ENCODE measurements at places on chromosomes 16 and 17. TPM values are rescaled to one million over a fixed set of nuclear protein-coding genes. Genes with fewer than 3 reads are reported as not detected.

DNA sequence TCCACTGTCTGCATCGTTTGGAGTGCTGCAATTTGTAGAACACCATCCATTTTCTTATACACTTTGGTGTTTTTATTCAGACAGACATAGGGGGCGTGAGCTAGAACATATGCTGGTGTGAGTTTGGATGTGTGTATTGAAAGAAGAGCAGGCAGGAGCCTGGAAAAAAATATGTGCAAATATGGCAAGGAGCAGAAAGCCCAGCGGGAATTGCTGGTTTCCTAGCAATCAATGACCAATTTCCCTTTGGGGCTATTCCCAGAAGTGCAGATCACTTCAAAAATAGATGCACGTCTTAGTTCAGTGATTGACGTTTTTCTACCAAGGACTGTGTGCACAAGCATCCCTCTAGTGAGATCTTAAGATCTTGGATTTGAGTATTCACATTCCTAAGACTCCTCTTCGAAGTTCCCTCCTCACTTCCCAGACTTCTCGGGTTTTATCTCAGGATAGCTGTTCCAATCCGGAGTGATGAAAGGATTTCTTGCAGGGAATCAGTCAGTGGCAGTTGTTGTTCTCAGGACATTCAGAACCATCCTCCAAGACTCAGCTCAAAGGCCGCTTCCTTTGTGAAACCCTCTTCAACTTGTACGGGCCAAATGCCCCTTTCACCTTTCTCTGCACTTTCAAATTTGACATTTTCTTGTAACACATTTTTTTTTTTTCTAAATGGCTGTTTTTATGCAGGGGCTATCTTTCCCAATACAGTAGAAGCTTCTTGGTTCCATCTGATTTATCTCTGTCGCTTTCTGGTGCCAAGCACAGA, 268.7 kb upstream of the ASIC2 start:
- no peak for DNase-seq

Gene NOTUM
- 2.0 TPM for total RNA-seq

DNA sequence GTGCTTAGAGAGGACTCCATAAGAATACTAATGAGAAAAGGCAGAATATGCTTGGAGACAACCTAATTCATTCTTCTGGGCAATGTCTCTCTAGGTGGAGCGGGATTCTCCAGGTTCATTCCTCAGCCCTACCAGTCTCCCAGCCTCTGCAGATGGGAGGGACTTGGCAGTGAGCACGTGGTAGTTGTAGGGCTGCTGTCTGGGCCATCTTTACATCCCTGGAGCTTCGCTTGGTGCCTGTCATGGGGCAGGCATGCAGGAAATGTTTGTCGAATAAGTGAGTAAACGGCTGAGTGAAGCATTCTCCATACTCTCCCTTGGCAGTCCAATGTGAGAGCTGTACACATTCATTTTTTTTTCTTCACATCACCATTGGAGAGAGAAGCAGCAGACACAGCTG, 387.5 kb downstream of the UTP18 start:
- DNase-seq = no peak

- DNase-seq = peak; percentile 86
These were observed 76.0 kb downstream of the ZNF778 start for GRCh38 chr16:89293276-89294143.

Gene KRTAP4-1
- total RNA-seq = 0.70 TPM

Gene NETO2
- total RNA-seq = 38.2 TPM

GRCh38 chr16:67423015-67423414, 6.7 kb upstream of the ZDHHC1 start:
- no peak for DNase-seq

DNA sequence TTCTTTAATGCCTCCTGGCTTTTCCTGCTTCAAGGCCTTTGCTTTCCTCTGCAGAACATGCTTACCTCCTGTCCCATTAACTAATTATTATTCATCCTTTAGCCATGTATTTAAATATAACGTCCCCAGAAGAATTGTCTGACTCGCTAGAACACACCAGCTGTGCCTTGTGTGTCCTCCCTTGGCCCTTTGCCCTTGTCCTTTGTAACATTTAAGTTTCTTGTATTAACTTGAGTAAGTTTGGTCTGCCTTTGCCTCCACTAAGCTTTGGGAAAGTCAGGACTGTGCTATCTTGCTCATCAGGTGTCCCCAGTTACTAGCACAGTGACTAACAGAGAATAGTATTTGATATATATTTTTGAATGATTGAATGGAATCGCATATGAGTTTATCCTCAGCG, 29.6 kb upstream of the ABCA9 start:
- no peak for DNase-seq

GRCh38 chr16:79171931-79172705, 428.4 kb downstream of the MAF start:
- DNase-seq = no peak

GRCh38 chr16:20385844-20386832, 18.4 kb downstream of the PDILT start:
- DNase-seq = peak; percentile 84

- peak; percentile 32 for DNase-seq
These were observed 30.7 kb upstream of the EIF1 start for GRCh38 chr17:41657936-41658335.

Gene ZNF764
- 13.8 TPM for total RNA-seq

DNA sequence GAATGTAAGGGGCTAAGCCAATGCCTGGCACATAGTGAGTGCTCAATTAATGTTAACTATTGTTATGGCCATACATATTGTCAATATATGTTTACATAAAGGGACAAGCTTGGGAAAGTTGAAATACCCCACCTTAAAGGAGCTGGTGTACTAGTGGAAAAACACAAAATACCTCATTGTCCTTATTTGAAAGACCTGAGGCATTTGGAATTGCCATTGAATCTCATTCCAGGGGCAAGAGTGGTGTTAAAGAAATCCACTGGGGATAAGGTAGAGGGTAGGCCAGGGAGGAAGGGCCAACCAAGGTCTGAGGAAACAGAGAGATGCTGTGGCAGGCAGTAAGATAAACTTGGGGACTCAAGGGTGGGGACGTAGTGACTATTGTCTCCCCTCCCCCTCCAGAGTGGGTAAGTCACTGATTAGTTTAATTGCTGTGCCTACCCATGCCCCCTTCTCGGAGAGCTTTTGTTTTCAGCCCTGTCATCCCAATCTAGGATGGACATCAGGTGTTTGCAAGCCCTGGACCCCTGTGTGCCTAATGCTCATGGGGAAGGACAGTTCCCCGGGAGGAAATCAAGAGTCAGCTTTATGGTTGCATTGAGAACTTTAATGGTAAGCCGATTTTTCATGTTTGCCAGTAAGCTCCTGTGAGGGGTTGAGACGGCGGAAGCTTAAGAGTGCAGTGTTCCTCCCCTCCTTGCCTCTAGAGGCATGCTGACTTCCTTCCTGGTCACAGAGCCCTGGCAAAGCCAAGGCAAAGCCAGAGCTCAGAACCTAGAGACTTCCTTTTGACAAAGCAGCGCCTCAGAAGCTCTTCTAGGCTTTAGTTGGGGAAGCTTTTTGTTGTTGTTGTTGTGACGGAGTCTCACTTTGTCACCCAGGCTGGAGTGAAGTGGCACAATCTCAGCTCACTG, 2.5 kb upstream of the HEATR9 start:
- peak; percentile 71 for DNase-seq

Gene DLG4
- 21.0 TPM for total RNA-seq

GRCh38 chr17:52134641-52135040, 23.9 kb downstream of the CA10 start:
- DNase-seq = no peak

DNA sequence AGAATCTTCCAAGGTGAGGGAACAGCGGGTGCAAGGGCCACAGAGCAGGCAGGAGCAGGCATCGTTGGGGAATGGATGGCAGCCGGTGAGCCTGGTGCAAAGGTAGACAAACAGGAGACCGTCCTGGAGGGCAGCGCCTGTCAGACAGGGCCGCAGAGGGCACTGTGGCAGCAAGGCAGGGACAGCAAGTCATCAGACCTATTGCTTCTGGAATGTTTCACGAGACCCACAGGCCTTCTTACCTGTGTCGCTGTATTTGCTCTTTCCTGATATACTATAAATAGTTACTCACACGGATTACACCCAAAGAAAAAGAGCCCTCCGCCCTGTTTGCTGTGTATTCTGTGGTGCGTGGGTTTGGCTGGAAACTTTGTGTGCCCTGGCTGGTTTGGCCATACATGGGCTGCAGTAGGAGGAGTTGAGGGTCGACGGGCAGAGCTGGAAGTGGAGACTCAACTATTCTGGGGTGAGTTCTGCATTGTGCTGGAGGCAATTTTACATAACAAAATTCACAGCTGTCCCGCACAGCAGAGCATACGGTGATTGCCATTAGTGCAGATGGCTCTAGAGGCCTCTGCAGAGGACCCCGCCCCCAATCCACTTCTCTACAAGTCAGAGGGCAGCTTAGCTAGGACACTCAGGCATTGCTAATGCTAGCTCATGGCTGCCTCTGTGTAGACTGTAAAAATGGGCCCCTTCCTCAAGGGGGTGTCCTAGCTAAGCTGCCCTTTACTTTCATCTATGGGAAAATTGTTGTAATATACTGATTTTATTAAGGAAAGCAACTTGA, 18.6 kb upstream of the POLR3E start:
- peak; percentile 71 for DNase-seq

GRCh38 chr17:80036715-80037477, 454 bp downstream of the CCDC40 start:
- peak; percentile 92 for DNase-seq

Gene EPOP
- total RNA-seq = 6.2 TPM

DNA sequence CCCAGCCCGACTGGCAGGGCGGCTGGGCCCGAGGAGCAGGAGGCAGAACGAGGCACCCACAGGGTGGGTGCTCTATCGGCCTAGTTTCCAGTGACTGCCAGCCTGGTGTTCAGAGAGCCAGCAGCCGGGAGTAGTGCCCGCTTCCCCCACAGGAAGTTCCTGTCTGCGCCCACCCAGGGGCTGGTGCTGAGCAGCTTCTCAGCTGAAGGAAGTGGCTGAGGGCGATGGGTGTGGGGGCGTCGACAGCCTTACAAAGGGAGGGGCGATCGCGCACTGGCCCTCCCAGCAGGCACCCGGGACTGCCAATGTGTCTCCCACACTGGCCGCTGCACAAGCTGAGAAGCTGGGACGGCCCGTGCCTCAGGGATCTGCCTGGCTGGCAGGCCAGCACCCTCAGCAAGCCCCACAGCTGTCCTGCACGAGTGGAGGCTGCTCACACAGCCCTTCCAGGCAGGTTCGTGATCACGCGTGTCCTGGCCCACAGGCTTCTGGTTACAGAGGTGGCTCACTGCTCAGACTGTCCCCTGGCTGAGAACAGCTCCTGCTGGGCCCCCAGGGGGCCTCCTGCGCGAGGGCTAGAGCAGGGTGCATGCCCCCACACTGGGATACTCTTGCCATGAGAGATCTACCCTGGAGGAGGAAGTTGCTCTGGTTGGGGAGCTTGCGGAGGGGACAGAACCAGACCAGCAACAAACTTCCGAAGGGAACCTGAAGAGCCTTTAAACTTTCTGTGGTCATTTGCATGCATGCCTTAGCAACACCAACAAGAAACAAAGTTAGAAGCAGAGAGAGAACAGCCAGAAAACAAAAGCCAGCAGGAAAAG, 2.5 kb downstream of the RNF166 start:
- no peak for DNase-seq

DNA sequence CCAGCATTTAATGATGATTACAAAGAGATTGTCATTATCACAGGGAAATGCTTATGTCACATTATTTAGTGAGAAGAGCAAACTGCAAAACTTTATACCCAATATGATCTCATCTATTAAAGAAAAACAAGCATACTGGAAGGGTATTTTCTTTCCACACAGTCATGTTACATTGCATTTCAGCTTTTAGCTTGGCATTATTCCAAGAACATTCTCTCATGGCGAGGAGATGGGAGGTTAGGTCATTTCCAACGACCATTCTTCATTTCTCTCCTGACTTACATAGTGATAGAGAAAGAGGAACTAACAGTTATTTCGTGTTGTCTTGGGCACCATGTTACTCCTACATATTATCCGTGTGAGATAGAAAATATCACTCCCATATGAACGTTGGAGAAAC, 309.4 kb upstream of the XYLT1 start:
- DNase-seq = no peak

Gene NPIPB4
- 21.8 TPM for total RNA-seq

Gene WNK4
- 0.24 TPM for total RNA-seq

DNA sequence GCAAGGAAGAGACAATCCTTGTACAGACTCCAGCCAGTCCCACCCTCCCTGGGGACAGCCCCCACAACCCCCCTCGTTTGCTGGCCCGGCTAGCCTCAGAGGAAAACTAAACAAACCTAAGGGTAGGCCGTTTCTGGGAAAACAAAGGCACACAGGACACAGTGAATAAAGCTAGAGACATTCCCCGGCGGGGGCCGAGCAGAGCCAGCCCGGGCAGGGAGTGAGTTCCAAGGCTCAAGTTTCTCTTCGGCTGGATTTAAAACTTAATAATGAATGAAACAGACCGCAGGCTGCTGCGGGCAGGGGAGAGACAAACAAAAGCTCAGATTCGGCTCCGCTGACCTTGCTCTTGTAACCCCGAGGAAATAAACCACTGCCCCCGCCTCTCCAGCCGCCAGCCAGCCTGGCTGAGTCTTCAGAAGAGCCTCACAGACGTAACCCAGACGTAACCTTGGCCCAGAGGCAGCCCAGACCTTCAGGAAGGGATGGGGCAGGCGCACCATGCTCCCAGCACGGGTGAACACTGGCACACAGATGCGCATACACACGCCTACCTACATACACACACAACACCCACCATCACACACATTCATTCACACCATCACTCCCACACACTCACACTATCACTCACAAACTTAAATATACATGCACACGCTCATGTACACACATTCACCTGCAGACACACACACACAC, 216.0 kb downstream of the ZNF423 start:
- DNase-seq = peak; percentile 84

GRCh38 chr17:83028851-83029250, 50.6 kb upstream of the METRNL start:
- DNase-seq = peak; percentile 18

DNA sequence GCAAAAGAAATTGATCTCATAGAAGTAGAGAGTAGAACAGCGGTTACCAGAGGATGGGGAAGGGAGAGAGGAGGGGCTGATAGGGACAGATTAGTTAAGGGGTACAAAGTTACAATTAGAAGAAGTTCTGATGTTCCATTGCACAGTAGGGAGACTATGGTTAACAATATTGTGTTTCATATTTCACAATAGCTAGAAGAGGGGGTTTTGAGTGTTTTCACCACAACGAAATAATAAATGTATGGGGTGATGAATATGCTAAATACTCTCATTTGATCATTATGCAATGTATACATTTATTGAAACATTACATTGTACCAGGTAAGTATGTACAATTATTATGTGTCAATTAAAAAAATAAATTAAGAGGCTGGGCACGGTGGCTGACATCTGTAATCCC, 291.2 kb upstream of the KCNJ16 start:
- no peak for DNase-seq

DNA sequence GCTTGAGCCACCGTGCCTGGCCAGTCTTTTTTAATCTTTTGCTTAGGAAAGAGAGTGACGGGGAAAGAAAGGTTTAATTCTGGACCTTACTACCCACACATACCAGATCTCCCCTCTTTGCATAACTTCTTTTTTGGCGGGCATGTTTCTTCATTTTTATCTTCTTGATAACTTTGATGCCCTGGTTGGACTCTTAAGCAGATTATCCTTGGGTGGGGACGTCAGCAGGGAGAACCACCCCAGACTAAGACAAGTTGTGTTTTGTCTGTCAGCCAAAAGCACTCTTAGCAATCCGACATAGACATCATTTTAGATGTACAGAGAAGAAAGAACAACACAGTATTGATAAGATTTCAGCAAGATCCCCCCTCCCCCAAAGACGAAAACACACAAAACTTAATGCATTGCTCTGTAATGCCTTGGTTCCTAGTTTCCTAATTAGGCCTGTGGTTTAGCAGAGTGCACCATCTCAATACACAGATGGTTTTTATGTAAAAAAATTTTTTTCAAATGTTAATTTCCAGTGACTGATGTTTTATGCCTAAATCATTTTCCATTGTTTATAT, 99.9 kb downstream of the MSI2 start:
- DNase-seq = no peak

Gene GPRC5B
- total RNA-seq = 76.7 TPM
